ENCODE measurements at places on chromosomes 6 and 20.

GRCh38 chr6:56510984-56511531 is 131.6 kb downstream of the DST start:
- DNase-seq: peak; percentile 63

DNA sequence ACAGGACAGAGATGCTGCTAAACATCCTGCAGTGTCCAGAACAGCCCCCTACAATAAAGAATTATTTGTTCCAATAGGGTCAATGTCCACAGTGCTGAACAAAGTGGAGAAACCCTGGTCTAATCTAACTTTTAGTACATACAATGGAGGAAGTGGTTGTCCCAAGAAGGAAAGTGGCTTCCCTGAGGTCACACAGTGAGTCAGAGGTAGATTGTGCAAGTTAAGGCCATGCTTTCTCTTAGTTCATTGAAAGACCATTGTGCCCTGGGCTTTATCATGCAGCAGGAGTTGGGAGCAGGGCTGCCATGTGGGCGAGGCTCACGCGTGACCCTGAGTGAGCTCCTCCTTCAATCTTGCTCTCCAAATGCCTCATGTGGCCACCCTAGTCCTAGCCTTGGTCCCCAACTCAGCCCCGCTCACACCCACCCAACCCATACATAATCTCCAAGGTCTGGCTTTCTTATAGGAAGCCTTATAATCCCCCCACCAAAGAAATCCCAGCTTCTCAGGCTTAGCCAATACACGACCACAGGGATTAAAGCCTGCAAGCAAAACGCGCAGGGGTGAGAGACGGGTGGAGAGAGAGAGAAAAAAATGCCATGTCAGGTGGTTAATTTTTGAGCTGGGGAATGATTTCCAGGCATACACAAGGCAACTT is 19.9 kb downstream of the SLC13A3 start:
- DNase-seq: no peak

DNA sequence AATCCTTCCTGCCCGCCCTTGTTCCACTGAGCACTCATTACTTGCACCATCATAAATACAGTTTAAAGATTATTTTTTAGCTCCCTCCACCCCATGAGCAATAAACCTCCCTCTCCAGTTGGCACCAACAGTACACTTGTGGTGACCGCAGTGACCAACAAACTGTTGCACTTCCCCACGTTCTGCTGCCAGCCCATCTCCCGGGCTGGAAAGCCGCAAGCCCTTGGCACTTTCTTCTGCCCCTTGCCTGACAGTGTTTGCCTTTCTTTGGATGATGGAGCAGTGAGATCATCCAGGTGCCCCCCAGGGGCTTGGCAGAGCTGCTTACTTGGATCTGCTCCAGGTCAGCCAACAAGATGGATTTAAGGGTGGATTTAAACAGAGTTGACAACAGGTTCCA is 21.6 kb downstream of the KCNB1 start:
- DNase-seq: peak; percentile 28

DNA sequence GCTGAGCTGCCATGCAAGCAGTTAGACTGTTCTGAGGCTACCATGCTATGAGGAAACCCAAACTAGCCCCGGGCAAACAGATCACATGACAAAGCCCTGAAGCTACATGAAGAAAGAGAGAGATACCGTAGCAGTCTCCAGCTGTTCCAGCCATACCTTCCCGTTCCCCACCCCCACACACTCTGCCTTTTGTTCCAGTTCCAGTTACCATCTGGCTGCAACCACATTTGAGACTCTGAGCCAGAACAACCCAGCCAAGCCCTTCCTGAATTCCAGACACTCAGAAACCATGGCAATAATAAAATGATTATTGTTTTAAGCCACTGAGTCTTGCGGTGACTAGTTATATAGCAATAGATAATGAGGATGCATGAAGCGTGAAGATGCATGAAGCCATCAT is 28.3 kb downstream of the RIN2 start:
- peak; percentile 63 for DNase-seq

- peak; percentile 6 for DNase-seq
Observed at GRCh38 chr6:160733050-160733646, 31.1 kb downstream of the PLG start.

- DNase-seq: no peak
Observed at GRCh38 chr20:45835329-45835765, 1.7 kb downstream of the SNX21 start.

- no peak for DNase-seq
Observed at GRCh38 chr6:84260926-84261325, 33.5 kb upstream of the CEP162 start.

GRCh38 chr6:108549741-108550140 is 11.0 kb upstream of the FOXO3 start:
- no peak for DNase-seq

DNA sequence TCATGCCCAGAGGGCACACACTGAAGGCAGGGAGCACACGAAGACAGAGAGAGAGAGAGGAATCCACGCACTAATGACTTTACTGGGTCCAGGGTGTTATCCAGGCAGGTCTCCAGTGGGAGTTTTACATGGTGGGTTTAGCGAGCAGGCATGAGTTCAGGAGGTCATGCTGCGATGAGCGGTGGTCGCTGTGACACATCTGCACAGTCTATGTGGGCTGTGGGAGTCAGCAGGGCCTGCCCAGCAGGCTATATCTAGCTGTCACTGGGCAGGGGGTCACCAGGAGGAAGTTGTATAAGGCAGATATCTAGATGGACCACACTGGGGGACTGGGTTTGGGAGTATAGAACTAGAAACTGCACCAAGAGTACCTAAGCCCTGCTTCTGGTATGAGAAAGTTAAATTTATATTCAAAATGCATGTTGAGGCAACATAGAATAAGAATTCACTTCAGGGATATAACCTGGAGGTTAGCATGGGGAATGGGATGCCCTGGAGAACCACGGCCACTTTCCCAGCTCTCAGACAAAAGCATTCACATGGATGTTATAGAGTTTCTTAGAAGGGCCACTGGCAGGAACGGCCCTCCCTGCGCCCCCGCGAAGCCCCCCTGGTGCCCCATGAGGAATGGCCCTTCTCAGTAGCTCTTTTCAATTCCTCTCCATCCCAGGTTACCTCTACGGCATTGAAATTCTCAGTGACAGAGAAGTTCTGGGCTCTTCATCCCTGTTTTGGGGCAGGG is 113.9 kb downstream of the RNF144B start:
- DNase-seq: no peak

DNA sequence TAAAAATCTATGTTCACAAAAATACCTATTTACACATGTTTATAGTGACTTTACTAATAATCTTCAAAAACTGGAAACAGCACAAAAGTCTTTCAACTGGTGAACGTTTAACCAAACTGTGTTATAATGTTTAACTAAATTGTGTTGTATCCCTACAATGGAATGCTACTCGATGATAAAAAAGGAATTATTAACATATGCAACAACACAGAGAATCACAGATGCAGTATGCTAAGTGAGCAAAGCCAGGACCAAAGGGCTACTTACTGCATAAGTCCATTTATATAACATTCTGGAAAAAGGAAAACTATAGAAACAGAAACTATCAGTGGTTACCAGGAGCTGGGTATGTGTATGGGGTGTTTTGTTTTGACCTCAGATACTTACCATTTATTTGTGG is 602.2 kb upstream of the BTBD3 start:
- DNase-seq: no peak

- no peak for DNase-seq
Observed at GRCh38 chr6:106732376-106732940, 103.1 kb downstream of the QRSL1 start.
